ENCODE measurements at places on chromosomes 1 and 21. TPM values are rescaled to one million over a fixed set of nuclear protein-coding genes. Genes with fewer than 3 reads are reported as not detected.

- DNase-seq = peak; percentile 38
These were observed 21.2 kb downstream of the SESN2 start for GRCh38 chr1:28280501-28280900.

DNA sequence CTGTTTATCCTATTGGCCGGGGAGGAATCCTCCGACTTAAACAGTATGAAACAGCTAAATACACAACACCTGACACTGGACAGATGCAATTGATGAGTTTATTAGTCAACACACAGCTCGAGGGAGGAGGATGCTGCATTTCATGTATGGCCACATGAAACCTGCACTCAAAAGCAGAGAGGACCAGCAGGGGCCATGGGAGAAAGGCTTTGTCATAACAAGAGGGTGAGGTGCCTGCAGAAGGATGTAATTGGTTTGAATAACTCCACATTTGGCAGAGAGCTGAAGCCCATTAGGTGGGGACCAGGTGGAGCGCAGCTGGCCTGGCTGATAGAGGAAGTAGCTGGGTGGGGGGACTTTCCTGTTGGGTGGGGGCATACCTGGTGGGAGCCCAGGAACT lies 599.1 kb downstream of the PTPRU start:
- no peak for DNase-seq

- peak; percentile 46 for DNase-seq
These were observed 945 bp downstream of the RNPEP start for GRCh38 chr1:201983380-201983805.

- peak; percentile 65 for DNase-seq
These were observed 17.1 kb downstream of the ARHGEF16 start for GRCh38 chr1:3471356-3472087.

DNA sequence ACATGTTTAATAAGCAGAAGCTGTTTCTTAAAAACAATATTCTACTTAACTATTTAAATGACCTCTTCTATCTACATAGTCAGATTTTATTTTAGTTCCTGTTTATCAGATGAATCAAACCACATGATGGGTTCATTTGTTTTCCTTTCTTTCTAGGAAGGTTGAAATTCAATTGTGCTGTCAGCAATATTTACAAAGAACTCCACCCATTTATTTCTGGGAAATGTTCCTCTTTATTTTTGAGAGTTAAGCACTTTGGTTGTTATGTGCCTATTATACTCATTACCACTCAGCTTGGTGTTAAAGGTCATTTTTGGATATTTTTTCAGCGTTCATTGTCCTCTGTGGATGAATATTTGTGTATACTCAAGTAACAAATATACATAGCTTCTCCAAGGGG lies 84.9 kb downstream of the C4BPA start:
- DNase-seq = no peak

DNA sequence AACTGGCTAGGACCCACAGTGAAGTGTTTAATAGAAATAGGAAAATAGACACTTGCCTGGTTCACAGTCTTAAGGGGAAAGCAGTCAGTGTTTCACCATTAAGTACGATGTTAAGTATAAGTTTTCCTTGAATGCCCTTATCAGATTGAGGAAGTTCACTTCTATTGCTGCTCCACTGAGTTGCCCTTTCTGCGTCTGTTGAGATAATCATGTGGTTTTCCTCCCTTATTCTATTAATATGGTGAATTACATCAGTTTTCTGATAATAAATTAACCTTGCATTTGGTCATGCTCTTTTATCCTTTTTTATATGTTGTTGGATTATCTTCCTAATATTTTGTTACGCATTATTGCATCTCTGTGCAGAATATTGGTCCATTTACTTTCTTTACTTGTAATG lies 21.4 kb downstream of the UTS2 start:
- no peak for DNase-seq

CASQ1 gene
- not detected for total RNA-seq

LEFTY2 gene
- not detected for total RNA-seq
